ENCODE measurements at places on chromosomes 5 and 9.

- DNase-seq = no peak
Measured at GRCh38 chr5:35285435-35285834, 55.1 kb upstream of the PRLR start.

DNA sequence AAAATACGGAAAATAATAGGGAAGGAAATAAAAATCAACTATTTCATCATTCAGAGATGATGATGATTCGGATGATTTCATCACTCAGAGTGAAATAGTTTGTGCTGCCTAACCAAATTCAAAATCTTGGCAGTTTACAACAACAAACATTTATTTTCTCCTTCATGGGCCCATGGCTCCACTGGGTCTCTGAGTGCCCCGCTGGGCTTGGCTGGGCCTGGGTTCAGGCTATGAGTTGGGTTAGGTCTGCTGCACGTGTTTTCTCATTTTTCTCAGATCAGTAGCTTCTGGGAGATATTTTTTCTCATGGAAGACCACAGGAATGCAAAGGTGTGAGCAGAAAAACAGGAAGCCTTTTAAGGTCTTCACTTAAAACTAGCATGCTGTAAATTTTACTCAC is 24.0 kb upstream of the F2RL1 start:
- no peak for DNase-seq

DNA sequence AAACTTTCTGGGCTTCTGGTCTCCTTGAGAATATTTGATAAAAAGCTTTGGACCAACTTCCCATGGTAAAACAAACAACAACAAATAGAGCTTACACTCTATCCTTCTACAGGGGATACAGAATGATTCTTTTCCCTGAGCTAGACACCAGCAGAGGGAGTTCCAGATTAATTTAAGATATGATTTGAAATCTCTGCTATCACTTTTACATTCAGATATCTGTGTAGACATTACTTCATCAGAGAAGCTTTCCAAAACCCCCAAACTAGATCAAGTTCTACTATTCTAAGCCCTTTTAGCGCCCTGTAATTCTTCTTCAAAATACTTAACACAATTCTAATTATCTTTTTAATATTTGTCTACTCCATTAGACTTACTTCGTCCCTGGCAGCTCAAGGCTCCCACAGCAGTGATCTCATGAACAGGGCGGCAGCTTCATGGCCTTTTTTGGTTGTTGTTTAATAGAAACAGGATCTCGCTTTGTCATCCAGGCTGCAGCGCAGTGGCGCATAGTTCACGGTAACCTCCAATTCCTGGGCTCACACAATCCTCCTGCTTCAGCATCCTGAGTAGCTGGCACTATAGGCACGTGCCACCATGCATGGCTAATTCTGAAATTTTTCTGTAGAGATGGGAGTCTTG is 955 bp upstream of the GALNT12 start:
- DNase-seq = no peak

DNA sequence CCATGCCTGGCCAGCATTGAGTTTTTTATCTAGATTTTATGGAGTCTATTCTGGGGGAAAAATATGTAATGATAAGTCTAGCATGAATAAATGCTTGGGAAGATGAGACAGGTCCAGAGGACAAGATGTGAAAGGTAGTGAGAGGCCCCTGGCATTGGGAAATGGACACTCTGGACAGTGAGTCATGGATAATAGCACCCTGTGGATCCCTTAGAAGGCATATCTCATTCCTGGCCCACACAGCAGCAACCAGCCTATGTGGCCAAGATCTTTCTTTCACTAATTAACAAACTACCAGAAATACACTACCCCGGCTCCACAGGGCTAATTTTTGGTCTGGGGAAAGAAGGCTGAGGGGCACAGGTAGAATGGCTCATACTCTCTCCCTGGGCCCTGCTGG is 356.1 kb downstream of the TRIM32 start:
- no peak for DNase-seq
